ENCODE measurements at places on chromosomes 4 and X.

- DNase-seq: no peak
These were observed 63.2 kb upstream of the SLC4A4 start for GRCh38 chr4:71275570-71275969.

DNA sequence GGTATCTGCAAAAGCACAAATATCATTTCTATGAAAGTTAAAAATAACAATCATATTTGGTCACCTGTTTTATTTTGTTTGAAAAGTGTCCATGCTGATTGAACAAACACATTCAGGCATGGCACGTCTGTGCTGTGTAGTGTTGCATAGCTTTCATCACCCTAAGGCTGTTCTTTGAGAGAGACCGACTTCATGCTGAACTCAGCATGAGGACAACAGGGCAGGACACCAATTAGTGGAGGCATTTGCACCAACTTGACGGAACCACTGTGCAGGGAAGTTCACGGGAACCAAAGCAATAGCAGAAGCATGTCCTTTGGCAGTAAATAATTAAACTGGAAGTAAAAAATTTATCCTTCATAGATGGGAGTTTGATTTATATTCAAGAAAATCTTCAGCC lies 158.4 kb upstream of the SLC7A11 start:
- no peak for DNase-seq

DNA sequence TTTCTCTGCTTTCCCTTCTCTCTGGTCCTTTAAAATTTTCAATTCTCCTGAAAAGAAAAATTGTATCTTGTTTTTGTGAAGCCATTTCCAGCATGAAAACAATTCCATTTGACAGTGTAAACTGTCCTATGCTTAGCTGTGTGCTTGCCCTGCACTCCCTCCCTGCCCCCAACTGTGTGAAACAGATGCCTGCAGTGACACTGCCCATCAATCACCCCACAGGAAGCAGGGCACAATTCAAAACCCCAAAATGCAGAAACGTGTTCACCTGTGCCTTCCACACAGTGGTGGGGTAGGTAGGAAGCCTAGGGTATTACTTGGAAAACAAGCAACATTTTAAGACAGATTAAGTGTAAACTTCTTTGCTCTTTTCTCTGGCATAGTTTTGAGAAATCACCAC lies 6.2 kb upstream of the FHDC1 start:
- DNase-seq: no peak

- DNase-seq: no peak
These were observed 13.0 kb downstream of the FGD1 start for GRCh38 chrX:54482839-54483593.

DNA sequence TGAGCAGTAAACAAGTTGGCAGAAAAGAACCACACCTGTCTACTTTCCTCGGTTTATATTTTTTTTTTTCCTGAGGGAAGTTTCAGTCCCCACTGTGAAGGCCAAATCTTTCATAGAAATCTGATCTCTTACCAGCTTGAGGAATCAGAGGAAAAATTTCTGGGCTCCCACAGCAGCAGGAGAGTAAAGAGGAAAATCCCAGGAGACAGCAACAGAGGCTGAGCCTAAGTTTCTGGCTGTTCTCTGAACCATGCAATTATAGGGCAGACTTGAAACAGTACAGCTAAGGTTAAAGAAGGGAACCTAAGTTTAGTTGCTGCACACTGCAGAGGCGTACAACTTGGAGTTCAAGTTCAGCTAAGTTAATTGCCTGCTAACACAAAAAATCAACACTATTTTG lies 1090.9 kb upstream of the INTU start:
- DNase-seq: no peak

DNA sequence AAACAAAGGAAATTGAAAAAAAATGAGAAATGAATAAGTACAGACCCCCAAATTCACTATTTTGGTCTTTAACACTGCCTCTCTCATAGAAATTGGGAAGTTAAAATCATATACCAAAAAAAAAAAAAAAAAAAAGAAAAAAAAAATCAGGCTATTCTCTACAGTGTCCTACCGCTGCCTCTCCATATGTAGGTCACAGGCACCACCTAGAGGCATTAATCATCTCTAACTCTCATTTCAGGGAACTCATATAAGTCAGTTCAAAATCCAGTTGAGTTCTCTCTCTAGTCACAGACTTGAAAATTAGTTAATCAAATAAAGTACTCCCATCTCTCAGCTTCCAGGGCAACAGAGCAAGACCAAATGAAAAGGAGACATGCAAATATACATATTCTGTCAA lies 47.9 kb downstream of the COX18 start:
- peak; percentile 13 for DNase-seq

GRCh38 chr4:1199556-1200331 lies 27.4 kb upstream of the SPON2 start:
- DNase-seq: no peak

DNA sequence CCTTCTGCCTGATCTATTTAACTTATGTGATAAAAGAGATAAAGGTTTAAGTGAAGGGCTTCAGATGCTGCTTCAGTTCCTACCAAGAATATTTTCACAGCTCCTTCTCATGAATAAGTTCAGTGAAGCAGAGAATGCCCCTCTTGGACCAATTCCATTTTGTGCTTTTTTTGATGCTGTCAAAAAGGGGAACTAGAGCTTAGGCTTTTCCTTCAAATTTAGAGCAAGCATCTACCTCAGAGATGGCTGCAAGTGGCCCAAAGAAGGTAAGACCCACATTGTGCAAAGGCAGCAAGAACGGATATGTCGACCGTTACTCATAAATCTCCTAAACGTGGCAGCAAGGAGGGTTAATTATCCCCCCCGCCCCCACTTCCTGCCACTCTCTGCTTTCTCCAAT lies 4.5 kb downstream of the CHRDL1 start:
- no peak for DNase-seq

DNA sequence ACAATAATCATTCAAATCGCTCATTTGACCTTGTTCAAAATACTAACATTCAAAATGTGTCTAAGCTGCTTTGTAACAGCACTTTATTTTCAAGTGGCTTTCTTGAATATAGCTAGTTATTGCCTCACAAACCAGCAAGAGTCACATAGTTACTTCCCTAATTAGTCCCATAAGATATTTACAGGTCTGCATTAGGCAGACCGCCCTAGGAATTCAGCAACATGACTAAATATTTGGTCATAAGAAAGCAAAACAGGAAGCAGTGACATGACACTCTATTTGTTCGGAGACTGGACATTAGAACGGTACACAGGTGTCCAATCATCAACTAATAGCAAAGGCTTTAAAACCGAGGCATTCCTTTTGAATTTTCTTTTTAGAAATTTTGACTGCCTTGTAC lies 262.0 kb downstream of the COL25A1 start:
- no peak for DNase-seq

- no peak for DNase-seq
These were observed 291.5 kb upstream of the BOD1L1 start for GRCh38 chr4:13918991-13919441.

DNA sequence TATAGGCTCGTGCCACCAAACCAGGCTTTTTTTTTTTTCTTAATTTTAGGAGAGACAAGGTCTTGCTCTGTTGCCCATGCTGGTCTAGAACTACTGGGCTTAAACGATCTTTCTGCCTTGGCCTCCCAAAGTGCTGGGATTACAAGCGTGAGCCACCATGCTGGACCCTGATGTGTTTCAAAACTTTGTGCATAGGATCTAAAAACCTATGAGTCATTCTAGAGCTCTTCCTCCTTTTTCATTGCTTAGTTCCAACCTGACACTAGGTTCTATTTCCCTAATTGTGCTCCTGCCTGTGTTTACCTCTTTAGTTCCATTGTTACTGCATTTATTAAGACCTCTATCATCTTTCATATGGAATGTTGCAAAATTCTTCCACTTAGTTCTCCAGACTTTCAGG lies 57.3 kb downstream of the HPGD start:
- DNase-seq: no peak

DNA sequence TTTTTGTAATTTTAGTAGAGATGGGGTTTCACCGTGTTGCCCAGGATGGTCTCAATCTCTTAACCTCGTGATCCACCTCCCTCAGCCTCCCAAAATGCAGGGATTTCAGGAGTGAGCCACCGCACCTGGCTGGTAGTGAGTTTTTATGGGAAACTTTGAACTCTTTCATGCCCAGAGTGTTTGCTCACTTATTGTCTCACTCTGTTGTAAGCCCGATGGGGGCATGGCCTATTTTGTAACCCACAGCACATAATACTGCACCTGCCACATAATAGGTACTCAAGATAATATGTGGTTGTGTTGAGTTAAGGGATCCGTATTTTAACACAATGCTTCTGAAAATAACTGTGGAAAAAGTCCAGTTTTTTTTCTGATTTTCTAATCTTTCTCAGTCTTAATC lies 109.6 kb upstream of the GIMD1 start:
- no peak for DNase-seq

DNA sequence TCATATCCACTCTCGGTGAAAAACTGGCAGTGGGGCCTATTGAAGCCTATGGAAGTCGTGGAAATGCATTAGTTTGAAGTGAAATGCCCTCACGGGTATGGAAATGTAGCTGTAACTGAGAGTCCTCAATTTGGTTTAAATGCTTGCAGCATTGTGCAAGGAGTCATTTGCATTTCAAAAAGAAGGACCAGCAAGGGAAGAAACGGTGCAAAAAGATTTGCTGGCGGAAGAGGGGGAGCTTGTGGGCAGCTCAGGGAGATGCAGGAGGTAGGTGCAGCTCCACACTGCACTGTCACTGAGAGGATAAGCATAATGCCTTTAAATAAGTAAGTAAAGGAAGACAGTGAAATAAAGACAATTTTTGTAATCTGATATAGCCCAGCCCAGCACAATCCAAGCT lies 400.4 kb upstream of the DIPK2B start:
- DNase-seq: no peak

DNA sequence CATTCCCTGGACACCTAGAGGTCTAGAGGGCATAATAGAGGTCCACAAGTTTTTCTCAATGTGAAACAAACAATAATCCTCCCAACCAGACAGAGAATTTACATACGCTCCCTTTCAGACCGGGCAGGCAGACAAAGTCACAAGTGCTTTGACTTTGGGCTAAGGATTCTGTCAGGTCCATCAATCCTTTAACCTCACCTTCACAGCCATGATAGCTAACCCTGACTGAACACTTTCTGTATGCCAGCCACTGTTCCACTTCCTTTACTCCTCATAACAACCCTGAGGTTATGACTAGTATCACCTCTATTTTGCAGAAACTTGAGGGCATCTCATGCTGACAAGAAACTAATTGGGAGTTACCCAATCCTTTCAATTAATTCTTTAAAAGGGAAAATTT lies 118.8 kb upstream of the AFF2 start:
- no peak for DNase-seq

DNA sequence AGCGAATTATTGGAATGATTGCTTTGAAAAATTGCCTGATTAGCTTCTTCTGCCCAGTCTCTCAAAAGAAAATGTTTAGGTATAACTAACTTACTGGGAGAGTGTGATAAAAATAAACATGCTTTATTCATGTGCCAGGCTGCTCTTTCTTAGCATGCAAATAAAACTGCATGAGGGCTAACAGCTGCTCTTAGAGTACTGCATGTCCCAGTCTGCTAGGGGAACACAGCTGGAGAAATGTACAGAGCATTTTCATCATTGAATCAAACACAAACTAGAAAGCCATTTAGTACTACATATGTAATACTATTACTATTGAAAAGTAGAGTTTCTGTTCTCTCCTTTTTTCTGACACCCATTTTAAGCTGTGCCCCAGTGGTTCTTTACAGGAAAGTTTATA lies 726.0 kb downstream of the GRID2 start:
- no peak for DNase-seq

- no peak for DNase-seq
These were observed 17.2 kb downstream of the SLC39A8 start for GRCh38 chr4:102328045-102328444.

GRCh38 chr4:125952631-125953030 lies 637.9 kb downstream of the FAT4 start:
- DNase-seq: no peak

DNA sequence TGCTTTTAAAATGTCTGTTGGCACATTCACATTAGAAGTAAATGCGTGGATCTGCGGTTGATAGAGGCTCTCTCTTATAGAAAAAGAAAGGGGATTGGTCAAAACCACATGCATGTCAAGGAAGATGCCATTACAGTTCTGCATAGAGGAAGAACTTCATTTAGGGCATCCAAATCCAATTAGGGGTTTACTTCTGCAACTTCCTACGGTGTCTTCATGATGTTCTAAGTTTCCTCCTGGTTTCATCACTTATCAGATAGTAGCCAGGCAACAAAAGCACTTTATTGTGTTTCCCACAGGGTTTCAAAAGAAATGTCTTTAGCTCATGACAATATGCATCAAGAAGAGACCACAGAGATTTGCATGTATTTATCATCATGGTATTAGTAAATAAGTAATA lies 136.0 kb upstream of the HPGD start:
- DNase-seq: no peak

DNA sequence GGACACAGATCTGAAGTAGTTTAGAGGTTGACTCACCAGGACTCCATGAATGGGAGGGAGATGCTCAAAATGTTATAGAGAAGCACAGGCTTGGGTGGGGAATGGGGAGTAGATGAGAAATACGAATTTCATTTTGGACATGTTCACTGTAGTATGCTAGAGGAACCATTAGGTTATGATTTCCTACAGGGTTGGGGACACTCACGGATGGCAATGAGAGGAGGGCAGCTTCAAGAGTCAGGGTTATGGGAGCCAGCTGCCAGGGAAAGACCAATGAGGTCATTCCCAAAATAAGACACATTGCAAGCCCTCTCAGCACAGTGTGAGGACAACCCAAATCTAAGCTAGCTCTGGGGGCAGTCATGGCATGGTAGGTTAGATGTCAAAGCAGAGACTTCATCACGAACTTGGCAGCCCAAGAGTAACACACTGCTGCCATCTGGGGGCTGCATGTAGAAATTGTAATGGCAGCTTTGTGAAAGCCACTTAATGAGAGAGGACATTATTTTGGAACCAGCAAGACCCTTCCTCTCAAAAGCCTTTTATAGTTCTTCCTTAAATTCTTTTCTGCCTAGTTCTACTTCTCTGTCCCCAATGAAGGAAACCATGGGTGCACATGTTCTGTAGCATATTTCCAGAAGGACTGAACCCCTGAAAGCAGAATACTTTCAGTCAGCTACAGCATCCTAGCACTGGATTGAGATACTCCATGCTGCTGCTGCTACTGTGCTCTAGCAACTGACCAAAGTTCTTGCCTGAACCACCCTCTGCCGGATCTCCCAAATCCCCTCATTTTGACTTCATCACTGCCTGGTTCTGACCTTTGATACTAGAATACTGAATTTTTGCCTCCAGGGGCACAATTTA lies 16.2 kb upstream of the ZCCHC12 start:
- DNase-seq: peak; percentile 10

GRCh38 chr4:2767705-2768074 lies 11.6 kb upstream of the TNIP2 start:
- DNase-seq: no peak

- DNase-seq: no peak
These were observed 2017.3 kb downstream of the C4orf33 start for GRCh38 chr4:131113273-131113672.

DNA sequence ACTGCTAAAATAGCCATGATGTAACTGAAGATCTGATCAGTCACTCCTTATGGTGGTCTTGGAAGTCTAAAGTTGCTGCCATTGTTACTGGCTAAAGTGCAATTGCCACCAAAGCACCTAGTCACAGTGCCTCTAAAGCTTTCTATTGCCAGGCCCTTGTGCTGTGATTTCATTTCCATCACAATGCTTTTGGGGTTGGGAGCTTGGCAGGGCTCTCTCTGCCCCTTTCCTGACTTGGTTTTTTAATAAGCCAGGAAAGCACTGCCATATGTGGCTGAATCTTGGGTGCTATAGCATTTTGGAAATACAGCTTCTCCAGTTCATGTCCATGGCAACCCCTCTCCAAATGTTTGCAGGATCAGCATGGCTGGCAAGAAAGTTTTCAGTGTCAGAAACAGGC lies 1712.4 kb upstream of the TENM3 start:
- DNase-seq: no peak

- DNase-seq: no peak
These were observed 28.2 kb downstream of the NHS start for GRCh38 chrX:17403189-17403691.
